Activated CD4-positive, CD25-positive, alpha-beta regulatory T cell treated with anti-CD3 and anti-CD28 coated beads, Interleukin-2, amount 50 U/mL, for 24 hours (primary cell): ENCODE measurements at places on chromosomes 3 and 15.
A peak's percentile ranks its signal among the peaks of the same experiment; 100 is the strongest.

DNA sequence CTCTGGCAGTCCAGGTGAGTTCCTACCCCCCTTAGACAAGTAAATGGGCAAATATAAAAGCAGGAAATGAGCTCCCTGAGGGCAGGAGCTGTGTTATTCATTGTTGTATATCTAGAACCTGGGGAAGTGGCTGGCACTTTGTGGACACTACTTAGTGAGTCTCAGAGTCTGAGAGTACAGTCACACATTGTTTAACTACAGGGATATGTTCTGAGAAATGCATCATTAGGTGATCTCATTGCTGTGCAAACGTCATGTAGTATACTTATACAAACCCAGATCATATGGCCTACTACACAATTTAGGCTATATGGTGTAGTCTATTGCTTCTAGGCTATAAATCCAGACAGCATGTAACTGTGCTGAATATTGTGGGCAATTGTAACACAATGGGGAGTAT lies 52.4 kb downstream of the DRD3 start:
- ATAC-seq, result peak; percentile 29

- ATAC-seq, result no peak
Measured at GRCh38 chr15:91263632-91264531, 163.8 kb downstream of the SV2B start.

GRCh38 chr3:169053427-169053826 lies 610.1 kb downstream of the MECOM start:
- no peak for ATAC-seq

GRCh38 chr3:72101494-72101893 lies 316.5 kb upstream of the PROK2 start:
- no peak for ATAC-seq

DNA sequence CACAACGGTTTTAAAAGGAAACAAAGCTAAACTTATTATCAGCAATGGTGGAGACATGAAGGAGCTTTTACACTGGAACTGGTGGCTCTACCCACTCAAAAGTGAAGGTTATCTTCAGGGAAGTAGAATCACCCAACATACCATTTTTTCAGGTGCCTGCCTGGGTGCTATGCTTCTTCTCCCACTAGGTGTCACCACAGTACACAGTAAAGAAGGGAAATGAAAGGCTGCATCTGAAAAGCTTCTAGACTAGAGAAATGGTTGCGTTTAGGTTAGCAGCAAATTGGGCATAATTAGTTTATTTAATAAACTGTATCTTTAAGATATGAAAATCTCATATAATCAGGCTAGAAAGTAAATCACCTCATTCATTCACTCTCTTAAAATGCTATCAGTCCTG lies 47.0 kb upstream of the SELENOK start:
- no peak for ATAC-seq

DNA sequence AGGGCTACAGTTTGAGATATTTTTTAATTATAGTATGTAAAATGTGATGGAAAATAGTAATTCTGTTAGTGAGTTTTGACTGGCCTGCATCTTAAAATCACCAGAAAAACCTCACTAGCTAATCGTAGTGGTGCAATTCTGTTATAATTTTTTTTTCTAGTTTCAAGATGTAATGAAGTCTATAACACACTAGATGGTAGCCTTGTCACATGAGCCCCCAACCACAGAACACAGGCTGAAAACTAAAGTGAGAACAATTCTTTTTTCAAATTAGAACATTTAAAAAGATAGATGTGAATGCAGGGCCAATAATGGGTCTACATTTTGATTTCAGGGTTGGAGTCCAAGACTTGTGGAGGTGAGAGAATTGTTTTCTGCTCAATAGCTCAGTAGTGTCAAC lies 83.3 kb upstream of the KCNH8 start:
- no peak for ATAC-seq

- no peak for ATAC-seq
Measured at GRCh38 chr3:133472242-133472641, 72.4 kb downstream of the BFSP2 start.

- no peak for ATAC-seq
Measured at GRCh38 chr3:146974001-146974400, 368.9 kb upstream of the PLSCR5 start.

GRCh38 chr15:72570059-72570458 lies 84.4 kb upstream of the GOLGA6B start:
- ATAC-seq, result no peak

- no peak for ATAC-seq
Measured at GRCh38 chr15:24067733-24068501, 380.8 kb upstream of the NDN start.
